ENCODE measurements at places on chromosomes 2 and 18.

DNA sequence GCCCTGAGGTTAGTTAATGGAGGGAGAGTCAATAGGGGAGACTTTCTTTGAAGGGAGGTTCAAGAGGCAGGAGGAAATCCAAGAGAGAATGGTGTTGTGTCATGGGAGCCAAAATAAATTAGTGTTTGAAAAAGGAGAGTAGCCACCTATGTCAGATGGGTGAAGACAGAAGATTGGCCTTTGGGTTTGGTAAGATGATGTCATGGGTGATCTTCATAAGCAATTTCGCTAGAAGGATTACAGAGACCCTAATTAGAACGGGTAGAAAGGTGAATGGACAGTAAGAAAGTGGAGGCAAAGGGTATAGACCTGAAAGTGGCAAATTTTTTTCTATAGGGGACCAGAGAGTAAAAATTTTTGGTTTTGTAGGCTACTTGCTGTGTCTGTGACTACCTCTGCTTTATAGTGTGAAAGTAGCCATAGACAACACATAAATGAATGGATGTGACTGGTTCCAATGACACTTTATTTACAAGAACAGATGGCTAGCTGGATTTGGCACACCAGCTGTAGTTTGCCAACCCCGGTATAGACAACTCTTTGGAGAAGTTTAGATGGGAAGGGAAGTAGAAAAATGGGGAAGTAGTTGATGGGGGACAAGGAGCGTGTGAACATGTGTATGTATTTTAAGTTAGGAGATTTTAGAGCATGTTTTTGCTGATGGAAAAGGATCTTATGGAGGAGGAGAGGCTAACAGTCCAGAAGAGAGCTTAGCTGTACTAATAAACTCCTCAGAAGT lies 9.3 kb downstream of the STAMBP start:
- no peak for DNase-seq

DNA sequence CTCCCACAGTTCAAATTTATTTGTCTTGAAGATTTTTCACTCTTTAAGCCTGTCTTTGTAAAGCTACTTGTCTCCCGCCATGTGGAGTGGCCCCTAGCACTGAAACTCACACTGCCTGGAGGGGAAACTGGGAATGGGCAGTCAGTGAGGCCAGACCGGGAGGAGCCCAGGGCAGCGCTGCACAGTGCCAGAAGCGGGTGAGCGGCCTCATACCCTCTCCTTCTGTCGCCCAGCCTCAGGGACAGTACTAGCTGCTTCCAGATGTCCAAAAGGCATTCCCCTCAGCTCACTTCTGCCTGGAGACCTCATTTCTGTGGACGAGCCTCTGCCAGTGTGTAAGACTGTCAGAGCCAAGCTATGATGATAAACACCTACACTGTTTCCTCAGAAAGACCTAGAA lies 79.9 kb downstream of the SEPTIN10 start:
- no peak for DNase-seq

DNA sequence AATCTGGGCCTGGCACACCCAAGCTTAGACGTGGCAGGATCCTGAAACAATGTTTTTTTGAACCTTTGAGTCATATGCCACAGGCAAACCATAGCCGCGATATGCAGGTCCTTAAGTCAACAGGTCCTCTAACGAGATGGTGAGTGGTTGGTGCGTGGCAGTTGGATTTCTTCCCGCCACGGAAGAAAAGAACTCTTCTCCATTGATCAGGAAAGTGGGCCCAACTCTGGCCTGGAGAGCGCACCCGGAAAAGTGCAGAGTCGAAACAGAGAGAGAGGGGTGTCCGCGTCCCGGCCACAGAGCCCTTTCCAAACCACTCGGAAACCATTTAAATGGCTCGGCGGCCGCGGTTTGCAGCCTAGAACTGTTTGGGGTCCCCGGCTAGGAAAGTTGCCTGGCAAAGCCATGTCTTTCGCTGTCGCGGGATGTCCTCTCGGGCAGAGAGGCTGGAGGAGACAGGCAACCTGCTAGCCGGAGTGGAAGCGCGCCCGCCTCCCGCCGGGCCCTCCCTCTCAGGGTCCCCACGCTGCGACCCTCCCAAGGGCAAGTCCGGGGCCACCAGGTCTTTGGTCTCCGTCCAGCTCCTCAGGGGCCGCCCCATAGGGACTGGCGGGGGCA lies 777 bp downstream of the GALNT3 start:
- DNase-seq: peak; percentile 62

DNA sequence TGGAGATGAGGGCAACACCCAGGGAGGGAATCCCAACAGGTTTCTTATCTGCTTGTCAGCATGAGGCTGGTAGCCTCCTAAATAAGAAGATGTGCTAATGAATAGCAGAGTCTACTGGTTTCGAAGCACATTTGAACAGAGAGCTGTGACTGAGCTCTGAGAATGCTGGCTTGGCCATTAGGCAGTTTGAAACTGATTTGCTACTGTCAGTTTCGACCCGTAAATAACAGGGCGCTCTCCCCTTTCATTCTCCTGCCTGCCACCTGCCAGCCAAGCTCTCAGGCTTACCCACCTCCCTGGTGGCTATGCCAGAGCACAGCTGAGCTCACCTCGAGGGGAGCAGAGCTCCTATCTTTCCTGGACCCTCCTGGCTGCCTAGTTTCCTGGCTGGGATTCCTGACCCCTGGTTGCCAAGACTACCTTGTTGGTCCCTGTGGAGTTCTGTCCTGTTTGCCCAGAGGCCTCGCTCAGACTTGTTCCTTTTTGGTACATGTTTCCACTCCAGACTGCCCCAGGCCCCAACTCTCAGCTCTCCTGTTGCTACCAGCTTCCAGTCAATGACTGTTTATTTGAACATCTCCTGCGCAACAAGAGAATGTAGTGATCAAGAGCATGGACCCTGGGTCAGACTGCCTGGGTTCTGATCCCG lies 102.3 kb upstream of the ALPP start:
- DNase-seq: no peak

DNA sequence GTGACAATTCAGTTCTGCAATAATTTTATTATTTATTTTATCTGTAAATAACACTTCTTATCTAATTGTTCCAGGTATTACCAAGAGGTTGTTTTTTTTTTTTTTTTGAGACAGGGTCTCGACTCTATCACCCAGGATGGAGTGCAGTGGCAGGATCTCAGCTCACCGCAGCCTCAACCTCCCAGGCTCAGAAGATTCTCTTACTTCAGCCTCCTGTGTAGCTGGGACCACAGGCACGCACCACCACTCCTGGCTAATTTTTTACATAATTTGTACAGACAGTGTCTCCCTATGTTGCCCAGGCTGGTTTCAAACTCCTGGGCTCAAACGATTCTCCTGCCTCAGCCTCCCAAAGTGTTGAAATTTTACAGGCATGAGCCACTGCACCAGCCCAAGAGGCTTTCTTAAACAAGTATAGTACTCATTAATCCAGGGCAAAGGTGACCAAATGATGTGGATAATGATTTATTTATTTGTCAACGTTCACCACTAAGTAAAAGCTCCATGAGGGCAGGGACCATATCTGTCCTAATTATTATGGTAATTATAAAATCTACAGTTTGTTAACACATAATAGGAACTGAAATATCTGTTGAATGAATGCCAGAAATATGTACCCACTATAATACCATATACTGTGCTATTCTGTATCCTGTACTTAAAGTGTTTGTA lies 12.0 kb downstream of the STK17B start:
- no peak for DNase-seq

DNA sequence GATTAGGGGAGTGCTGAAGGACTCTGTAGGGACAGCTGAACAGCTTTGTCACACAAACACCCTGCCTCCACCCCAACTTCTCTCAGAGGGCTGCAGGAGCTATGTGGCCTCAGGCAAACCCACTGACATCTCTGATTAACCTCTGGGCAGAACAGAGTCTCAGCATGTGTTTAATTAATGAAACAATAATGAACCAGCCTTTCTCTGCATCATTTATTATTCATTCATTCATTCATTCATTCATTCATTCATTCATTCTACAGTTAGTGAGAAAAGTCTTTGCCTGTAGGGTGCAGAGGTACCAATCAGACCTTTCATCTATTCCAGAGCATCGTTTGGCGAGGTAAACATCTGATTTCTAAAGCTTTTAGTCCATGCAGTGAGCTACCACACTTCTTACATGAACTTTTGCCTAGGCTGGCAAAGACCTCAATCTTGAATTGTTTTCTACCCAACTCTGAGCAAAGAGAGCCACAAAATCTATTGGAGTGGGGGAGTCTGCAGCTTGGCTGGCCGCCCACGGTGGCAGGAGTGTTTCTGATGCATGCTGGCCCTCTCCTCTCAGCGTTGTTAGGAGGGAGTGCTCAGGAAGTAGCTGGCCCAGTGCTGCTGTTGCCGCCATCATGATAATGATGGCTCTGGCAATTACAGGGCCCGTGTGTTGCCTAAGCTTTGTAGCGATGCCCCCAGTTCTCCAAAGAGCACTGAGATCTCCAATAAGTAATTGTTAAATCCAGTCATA lies 198.9 kb downstream of the SMAD7 start:
- no peak for DNase-seq

GRCh38 chr2:7288484-7288883 lies 371.3 kb downstream of the RNF144A start:
- no peak for DNase-seq

DNA sequence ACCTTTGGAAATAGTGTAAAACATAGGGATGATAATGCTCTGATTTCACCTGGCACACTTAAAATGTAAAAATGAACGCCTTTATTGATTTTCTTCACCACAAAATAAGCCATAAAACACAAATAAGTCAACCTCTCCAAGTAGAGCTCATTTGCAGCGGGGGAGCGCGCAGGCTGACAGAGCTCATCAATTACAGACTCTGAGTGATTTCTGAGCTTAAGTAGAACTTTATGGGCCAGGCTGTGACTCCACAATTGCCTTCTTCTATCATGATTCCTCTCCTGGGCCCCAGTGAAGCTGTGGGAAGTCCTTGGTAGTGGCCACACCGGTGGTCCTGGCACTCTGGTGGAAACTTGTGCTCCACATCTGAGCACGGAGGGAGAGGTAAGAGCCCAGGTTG lies 789.0 kb upstream of the RAB6C start:
- no peak for DNase-seq

DNA sequence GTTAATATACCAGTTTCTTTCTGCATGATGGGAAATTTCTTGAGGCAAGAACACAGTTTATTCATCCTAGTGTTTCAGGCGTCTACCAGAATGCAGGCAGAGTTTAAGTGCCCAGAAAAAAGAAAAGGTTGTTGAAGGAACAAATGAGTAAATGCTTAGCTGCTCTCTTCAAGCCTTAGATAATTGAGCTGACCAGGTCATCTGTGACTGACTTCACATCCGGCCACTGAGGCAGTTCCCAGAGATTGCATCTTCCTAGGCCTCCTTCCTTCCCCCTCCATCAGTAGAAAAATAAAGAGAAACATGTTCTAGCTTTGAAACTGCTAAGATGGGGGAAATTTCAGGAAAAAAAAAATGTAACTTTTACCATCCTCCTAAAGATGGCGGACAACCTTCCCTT lies 9.4 kb upstream of the TMEM163 start:
- no peak for DNase-seq

DNA sequence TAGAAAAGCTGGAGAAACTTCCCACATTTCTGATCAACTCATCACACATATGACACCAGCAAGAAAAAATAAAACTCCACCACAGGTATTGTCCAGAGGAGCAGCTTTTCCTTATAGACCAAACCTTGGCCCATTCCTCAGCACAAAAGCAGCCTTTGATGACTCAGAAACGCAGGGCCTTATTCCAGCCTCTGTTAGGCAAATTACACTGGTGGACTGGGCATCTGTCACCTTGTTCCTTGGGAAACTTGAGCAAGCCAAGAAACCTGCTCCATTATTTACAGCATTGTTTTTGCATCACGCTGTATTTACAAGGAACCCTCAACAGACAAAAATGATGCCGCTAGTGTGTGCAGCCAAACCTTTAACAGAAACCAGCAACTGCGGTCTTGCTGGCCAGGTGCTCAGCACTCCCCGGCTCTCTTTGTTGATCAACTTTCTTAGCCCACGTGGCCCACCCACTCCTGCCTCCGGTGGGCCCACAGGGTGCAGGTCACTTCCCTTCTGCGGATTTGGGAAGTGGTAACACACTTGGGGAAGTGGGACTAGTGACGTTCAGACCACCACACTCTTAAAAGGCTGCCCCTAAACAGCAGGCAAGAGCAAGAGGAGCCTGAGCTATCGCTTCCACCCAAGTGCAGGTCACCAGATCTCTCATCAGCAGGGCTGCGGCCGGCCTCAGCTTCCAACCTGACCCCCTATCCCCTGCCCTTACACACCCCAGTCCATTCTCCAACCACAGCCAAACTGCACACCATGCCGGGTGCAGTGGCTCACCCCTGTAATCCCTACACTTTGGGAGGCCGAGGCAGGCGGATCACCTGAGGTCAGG lies 1.5 kb downstream of the AP1S3 start:
- no peak for DNase-seq

DNA sequence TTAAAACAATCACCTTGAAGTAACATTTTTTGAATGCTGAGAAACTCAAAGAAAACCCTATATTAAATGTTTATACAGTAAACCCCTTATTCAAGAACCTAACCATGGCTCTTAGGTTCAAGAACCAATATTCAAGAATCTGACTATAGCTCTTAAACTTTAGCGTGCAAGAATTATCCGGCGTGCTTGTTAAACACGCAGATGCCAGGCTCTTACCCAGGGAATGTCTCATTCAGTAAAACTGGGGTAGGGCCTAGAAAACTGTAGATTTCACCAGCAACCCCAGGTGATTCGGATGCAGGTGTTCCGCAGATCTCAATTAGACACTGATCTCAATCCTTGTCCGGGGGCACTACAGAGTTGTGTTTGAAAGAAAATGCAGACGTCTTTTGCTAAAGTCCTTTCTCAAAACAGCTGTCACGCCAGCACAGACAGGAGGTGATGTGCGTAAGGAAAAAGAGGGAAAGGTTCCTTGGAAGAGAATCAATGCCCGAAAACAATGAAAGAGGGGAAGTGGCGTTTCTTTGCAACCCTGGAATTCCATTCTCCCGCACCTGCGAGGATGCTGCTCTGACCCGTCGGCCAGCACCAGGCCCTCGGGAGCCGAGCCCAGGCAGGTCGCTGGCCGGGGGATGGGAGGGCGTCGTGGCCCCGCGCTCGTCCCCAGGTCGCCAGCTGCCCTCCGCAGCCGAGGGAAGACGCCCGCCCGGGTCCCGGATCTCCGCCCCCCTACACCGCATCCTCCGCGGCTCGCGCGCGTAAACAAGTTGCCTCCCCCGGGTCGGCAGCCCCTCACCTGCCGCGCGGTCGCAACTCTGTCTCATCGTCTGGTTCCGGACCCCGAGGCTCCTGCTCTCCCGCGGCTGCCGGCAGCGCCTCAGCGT lies 851 bp downstream of the EIF2AK3 start:
- DNase-seq: peak; percentile 21

GRCh38 chr18:66533693-66534092 lies 70.2 kb downstream of the CDH19 start:
- DNase-seq: no peak

GRCh38 chr2:237717366-237718276 lies 81.0 kb upstream of the RBM44 start:
- DNase-seq: no peak

- no peak for DNase-seq
Measured at GRCh38 chr2:48419884-48420511, 110.0 kb upstream of the STON1 start.

GRCh38 chr2:167963899-167964649 lies 283.3 kb downstream of the STK39 start:
- DNase-seq: no peak

GRCh38 chr2:132547090-132547687 lies 122.8 kb downstream of the LYPD1 start:
- DNase-seq: peak; percentile 75

GRCh38 chr2:29097569-29097968 lies 17.6 kb upstream of the CLIP4 start:
- DNase-seq: no peak

Data from EL (cell line).